ENCODE measurements at places on chromosomes 4 and X.
A peak's percentile ranks its signal among the peaks of the same experiment; 100 is the strongest.

DNA sequence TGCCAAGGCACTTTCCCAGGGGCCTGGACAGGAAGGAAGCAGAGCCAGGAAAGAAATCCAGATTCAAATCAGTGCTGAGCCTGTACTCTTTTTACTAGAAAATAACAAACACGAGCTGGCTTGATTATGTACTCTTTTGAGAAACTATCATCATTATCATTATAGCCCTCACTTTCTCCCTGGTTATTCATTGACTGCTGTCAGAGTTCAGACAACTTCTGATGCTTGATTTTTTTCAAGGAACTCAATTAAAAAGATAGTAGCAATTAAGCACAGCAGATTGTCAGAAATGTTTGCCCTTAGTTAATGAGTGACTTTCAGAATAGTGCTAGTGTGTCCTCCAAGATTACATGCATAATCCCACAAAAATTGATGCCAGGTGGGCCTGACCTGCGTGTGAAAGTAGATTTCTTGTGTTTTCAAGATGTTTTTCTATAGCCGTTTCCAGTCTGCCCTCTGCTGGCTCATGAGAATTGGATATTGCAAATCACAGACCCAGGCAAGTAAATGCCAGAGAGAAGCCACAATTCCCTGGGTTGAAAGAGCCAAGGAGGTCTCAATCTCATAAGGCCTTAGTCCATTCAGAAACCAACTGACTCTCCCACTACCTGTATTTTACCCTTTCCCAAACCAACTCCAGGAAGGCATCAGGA lies 14.3 kb upstream of the PNPLA4 start:
- no peak for DNase-seq

GRCh38 chr4:150305995-150306394 lies 227.8 kb downstream of the DCLK2 start:
- DNase-seq: no peak

- DNase-seq: no peak
These were observed 66.1 kb upstream of the MAML3 start for GRCh38 chr4:140220058-140220457.

DNA sequence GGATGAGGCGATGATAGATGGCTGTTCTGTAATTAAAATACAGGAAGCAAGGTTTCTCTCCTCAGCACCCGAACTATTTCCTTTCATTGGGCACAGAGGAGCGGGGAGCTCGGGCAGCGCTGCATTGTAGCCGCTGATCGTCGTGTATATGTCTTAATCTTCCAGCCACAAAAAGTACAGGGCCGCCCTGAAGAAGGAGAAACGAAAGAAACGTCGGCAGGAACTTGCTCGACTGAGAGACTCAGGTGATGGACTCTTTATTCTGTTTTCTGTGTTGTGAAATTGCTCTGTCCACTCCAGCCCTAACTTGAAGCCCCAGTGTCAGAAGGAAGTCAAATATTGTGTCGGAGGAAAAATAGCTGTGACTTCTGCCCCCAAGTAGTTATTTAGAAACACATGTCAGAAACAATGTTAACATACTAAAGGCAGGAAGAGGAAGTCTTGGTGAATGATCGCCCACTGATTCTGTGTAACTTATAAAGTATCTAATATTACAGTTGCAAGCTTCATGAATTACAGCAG lies 546 bp downstream of the ZRSR2 start:
- DNase-seq: no peak

- no peak for DNase-seq
These were observed 24.5 kb downstream of the ZNF41 start for GRCh38 chrX:47458528-47458927.

GRCh38 chr4:699816-700580 lies 5.6 kb upstream of the PCGF3 start:
- no peak for DNase-seq

- DNase-seq: no peak
These were observed 349.0 kb downstream of the PCDH7 start for GRCh38 chr4:31069151-31069550.

DNA sequence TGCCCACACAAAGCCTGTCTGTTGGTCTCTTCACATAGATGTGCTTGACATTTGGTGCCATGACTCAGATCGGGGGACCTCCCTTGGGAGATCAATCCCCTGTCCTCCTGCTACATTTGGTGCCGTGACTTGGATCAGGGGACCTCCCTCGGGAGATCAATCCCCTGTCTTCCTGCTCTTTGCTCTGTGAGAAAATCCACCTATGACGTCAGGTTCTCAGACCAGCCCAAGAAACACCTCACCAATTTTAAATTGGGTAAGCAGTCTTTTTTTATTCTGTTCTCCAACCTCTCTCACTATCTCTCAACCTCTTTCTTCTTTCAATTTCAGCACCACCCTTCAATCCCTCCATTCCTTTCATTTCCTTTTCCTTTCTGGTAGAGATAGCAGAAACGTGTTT lies 159.6 kb upstream of the AGTR2 start:
- no peak for DNase-seq

- DNase-seq: no peak
These were observed 36.5 kb downstream of the HERC3 start for GRCh38 chr4:88628746-88629145.

GRCh38 chrX:15815779-15816437 lies 25.6 kb downstream of the ZRSR2 start:
- DNase-seq: no peak

- no peak for DNase-seq
These were observed 110.8 kb downstream of the PWWP3B start for GRCh38 chrX:106278951-106279350.

DNA sequence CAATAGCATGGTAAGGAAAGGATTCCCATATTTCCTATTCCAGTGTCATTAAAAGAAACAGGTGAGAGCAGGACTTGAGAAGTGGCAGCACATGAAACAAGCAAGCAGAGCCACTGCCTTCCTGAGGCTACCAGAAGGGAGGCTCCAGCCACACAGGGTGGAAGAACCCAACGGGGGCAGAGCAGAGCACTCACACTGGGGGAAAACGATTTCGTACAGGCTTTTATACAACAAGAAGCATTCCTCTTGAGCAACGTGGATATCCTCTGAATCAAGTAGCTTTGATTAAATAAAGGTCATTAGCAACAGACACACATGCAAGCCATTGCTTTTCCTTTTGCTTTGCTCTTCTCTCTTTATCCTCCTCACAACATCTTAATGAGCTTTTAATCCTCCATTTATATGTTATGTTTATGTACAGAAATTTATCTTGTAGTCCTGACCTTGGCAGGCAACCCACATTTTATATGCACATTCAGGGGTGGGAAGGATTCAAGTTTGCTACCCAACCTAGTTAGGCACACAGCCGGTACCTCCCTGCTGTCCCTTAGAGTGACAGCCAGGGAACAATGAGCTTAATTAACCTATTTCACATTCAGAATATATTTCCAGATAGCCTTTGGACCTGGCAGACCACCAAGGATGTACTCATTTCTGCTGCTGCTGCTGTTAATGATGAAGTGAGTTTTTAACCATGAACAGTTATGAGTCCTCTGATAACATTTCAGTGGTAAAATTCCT lies 202.1 kb downstream of the ARHGAP24 start:
- no peak for DNase-seq

GRCh38 chr4:113383111-113383785 lies 333.8 kb downstream of the ANK2 start:
- DNase-seq: no peak

GRCh38 chrX:130857207-130857606 lies 45.8 kb downstream of the ENOX2 start:
- no peak for DNase-seq

DNA sequence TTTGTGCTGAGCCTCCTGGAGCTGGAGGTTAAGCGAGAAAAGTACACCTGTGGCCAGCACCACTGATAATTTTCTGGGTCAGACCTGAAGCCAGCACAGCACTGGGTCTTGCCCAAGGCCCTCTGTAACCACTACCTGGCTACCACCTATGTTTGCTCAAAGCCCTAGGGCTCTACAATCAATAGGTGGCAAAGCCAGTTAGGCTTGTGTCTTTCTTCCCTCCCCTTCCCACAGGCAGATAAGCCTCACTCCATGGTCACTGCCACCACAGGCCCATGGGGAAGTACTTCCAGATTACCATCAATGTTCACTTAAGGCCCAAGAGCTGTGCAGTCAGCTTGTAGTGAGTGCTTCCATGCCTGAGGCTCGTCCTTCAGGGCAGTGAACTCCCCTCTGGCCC lies 35.2 kb upstream of the ARMCX4 start:
- no peak for DNase-seq

- peak; percentile 60 for DNase-seq
These were observed 44.5 kb downstream of the BRWD3 start for GRCh38 chrX:80765220-80765625.

- no peak for DNase-seq
These were observed 106.8 kb downstream of the STK32B start for GRCh38 chr4:5157791-5158770.

- no peak for DNase-seq
These were observed 8.0 kb downstream of the TBC1D9 start for GRCh38 chr4:140748171-140748570.

DNA sequence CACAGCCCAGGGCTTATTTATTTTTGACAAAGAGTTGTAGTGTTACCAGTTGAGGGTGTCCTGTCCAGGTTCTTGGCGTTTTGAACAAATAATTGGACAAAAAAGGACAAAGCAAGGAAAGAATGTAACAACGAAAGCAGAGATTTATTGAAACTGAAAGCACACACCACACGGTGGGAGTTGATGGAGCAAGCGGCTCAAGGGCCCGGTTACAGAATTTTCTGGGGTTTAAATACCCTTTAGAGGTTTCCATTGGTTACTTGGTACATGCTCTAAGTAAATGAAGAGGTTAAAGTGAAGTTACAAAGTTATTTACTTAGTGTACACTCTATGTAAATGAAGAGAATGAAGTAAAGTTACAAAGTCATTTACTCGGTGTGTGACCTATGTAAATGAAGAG lies 27.8 kb upstream of the OPHN1 start:
- no peak for DNase-seq

- DNase-seq: no peak
These were observed 148.7 kb downstream of the FGF16 start for GRCh38 chrX:77595848-77596247.

DNA sequence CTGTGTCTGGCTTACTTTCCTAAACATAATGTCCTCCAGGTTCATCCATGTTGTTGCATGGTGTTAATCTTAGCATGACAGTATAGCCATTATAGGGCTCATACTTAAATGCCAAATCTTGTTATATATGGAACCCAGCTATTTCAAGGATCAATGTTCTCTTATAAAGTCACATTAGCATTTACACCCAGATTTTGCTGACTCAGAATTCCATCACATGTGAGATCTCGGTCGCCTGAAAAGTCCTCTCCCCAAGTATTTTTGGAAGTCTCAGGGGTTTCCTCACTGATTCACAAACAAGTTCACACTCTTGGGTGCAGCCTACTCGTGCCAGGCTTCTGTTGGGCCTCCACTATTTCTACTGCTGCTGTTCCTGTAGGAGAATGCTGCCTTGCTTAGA lies 19.9 kb upstream of the C4orf51 start:
- no peak for DNase-seq

- DNase-seq: no peak
These were observed 89.7 kb upstream of the CBR4 start for GRCh38 chr4:169099771-169100180.

DNA sequence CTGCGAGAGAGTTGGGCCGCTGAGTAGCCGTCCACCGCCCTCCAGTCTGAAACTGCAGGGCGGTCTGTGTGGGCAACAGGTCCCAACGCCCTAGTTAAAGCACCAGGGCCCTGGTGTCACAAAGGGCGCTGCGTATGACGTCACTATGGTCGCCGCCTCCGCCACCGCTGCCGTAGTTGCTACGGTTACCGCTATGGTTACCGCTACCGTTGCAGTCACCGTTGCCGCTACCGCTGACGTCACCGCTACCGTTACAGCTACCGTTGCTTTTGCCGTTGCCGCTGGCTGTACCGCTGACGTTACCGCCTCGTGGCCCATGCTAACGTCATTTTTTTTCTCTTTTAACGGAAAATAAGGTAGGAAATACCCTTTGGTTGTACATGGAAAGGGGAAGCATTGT lies at the start of gene PPP1R2C:
Gene PPP1R2C (minus strand): TSS at position 68 of the 400 bp plus-strand sequence. CDS start 84 bp downstream, outside the sequence.
- no peak for DNase-seq

DNA sequence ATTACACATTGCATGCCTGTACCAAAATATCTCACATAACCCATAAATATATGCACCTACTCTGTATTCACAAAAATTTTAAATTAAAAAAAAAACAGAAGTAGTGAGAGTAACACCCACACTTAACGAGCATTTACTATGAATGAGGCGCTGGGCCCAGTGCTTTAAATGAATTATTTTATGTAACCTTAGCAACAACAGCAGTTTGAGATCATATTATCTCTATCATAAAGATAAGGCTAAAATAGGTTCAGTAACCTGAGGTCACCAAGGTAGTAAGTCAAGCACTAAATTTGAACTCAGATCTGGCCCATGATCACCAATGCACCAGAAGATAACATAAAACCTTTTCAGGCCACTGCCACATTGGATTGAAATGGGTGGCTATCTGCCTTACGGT lies 5.3 kb upstream of the PROM1 start:
- no peak for DNase-seq

GRCh38 chr4:164287173-164287572 lies 466.8 kb upstream of the SMIM31 start:
- no peak for DNase-seq

DNA sequence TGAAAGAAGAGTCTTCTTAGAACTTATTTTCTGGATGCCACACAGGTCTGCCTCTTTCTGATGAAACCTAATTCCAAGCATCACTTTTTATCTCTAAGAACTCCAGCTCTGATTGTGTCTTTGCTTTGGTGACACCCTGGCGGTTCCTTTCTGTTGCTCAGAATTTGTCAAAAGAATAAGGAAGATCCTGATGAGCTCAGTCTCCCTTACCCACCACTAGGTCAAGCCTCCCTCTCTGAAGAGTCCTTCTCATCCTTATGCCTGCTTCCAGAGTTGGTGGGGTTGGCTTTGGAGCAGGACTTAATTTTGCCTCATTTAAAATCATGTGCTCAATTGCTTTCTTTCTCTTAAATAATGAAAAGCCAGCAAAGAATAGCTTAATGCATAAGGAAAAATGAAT lies 31.5 kb upstream of the RPL34 start:
- DNase-seq: no peak

DNA sequence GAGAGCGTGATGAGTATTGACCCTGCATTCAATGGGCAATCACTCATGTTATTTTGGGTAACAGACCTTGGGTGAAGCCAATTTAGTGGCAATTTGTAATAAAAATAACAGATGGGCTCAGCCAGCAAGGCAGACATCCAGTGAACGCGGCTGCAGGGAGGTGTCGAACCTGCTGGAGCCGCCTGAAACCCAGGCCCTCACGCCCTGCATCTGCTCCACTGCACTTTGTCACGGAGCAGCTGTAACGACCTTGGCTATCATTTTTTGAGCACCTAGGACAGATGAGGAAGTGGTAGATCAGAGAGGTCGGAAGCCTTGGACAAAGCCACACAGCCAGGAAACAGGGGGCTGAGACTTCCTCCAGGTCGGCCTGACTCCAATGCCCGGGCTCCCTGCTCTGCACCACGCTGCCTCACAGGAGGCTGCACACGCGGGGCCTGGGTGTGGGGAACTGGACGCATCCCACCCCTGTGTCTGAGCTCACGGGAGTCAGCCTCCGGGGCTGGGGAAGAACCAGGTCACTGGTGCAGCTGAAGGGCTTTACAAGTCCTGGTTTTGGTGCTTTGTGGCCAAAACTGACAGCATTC lies 19.4 kb downstream of the HMX1 start:
- no peak for DNase-seq

- DNase-seq: no peak
These were observed 48.9 kb upstream of the FAM47B start for GRCh38 chrX:34893741-34894140.

GRCh38 chr4:184014301-184014700 lies 109.2 kb downstream of the STOX2 start:
- no peak for DNase-seq

Data from AG04449 (cell line).